SJSA1 (cell line): ENCODE measurements at places on chromosomes 5 and 9. TPM values are rescaled to one million over a fixed set of nuclear protein-coding genes. Genes with fewer than 3 reads are reported as not detected.

- DNase-seq, result no peak
Observed at GRCh38 chr5:68285851-68286611, 70.5 kb downstream of the PIK3R1 start.

DNA sequence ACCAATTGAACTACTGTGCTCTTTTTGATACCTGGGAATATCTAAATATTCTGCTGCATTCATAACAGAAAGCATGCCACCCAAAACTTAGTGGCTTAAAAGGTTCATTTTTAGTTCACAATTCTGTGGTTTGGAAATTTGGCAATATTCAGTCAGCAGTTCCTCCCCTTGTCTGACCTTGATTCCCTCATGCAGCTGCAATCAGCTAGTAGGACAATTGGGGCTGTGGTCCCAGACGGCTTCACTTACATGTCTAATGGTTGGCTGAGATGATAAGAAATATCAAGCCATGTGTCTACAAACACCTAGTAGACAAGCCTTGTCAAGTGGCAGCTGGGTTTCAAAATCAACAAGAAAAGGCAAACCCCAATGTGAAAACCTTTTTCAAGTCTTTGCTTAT, 51.3 kb downstream of the ANXA1 start:
- no peak for DNase-seq

GRCh38 chr5:146794326-146795029, 84.1 kb downstream of the PPP2R2B start:
- no peak for DNase-seq

GRCh38 chr9:129568560-129569501, 52.1 kb downstream of the C9orf50 start:
- no peak for DNase-seq

GRCh38 chr9:104923289-104923688, 4.7 kb downstream of the ABCA1 start:
- no peak for DNase-seq

- DNase-seq, result no peak
Observed at GRCh38 chr5:71569748-71570509, 17.2 kb upstream of the MCCC2 start.

DNA sequence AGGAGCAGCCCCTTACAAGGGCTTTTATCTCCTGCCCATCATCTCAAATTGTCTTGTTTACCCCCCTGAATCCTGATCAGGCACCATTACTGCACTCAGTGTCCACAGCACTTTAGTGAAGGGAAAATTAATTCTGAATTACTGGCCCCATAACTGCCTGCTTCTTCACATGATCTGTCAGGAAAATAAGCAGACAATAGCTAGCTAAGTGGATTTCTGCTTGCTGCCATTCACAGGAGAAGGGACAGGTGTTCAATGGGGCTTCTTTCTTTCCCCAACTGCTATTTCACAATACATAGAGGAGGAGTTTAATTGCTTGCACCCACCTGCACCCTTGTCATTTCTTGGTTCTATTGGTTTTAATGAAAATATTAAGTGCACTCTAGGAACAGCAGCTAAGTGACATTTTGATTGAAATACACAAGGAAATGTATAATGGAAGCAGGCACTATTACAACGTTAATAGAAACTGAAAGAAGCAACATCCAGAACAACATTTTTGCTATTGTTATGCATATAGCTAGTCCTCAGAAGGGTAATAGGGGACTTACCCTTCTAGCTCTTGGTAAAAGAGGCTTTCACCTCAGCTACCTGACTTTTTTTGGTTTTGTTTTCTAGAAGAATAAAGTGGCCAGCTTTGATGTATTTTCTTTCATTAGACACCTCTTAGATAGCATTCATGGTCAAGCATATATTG, 599.3 kb upstream of the TLE4 start:
- DNase-seq, result no peak

GRCh38 chr5:35672995-35673394, 55.3 kb downstream of the SPEF2 start:
- no peak for DNase-seq

DNA sequence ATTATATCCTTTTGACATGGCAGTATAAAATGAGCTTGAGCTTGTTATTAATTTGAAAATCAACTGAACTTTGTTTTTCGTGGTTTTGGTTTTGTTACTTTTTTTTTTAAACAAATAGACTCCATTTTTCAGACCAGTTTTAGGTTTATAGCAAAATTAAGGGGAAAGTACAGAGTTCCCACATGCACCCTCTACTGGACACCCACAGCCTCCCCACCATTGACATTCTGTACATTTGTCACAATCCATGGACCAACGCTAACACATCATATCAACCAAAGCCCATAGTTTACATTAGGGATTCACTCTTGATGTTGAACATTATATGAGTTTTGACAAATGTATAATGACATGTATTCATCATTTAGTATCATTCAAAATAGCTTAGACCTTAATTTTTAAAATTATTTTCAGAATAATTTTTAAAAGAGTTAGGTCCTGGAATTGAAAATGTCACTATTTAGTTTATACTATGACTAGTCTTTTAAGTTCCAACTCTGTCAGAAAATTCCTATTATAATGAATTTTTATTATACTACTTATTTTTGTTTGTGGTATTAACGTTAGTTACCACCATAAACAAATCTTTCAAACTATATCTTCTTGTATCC, 35.3 kb upstream of the JMY start:
- DNase-seq, result no peak

GRCh38 chr9:104858271-104858670, 69.7 kb downstream of the ABCA1 start:
- no peak for DNase-seq

- no peak for DNase-seq
Observed at GRCh38 chr5:38532165-38532669, 24.2 kb downstream of the LIFR start.

DNA sequence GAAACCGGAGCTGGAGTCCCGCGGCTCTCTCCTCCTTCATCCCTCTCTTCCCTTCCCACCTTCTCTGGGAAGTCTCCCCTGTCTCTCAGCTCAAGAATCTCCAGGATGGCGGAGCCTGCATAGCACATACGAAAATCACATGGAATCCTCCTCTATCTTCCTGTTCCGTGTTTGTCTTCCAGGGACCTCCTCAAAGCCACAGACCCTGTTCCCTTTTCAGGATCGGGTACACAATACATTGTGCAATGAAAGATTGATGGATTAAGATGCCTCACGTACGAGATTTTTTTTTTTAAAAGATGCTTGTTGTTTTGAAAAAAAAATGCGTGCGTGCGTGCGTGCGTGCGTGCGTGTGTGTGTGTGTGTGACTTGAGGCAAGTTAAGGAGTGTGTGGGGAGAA, 46.6 kb upstream of the OLFM1 start:
- DNase-seq, result peak; percentile 8

GRCh38 chr9:135252980-135253304, 165.5 kb downstream of the OLFM1 start:
- no peak for DNase-seq

GRCh38 chr5:59765446-59765845, 128.1 kb downstream of the PDE4D start:
- DNase-seq, result no peak

DNA sequence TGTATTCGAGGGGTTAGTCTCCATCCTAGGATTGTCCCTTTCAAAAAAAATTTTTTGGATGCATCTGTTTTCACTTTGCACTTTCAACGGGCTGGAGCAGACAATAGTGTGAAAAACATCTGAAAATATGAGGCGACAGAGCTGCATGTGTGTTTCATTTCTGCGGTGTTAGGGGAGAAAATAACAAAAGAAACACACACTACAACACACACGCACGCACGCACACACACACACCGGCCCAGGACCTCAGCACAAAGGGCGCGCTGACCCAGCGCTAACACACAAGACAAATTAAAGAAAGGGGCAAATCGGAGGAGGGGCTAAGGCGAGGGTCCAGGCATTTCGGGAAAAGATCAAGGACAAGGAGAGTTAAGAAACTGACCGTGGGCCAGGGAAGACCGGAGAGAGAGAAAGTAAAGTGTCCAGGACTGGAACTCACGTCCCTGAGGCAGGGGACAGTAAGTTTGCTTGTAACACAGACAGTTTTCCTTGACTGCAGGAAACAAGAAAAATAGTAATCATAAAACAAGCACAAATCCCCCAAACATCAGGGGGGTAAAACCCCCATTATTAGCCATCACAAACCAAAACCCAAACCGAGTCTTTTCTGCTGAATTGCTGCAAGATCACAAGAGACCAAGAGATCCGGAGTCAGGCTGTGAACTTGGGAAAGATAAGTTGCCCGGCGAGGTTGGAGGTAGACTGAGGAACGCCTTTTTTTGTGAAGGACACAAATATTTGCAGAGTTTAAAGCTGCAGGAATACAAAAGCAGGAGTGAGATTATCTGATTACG, 302.1 kb downstream of the PARP8 start:
- DNase-seq, result no peak

- no peak for DNase-seq
Observed at GRCh38 chr5:39541920-39542319, 117.1 kb upstream of the DAB2 start.

DNA sequence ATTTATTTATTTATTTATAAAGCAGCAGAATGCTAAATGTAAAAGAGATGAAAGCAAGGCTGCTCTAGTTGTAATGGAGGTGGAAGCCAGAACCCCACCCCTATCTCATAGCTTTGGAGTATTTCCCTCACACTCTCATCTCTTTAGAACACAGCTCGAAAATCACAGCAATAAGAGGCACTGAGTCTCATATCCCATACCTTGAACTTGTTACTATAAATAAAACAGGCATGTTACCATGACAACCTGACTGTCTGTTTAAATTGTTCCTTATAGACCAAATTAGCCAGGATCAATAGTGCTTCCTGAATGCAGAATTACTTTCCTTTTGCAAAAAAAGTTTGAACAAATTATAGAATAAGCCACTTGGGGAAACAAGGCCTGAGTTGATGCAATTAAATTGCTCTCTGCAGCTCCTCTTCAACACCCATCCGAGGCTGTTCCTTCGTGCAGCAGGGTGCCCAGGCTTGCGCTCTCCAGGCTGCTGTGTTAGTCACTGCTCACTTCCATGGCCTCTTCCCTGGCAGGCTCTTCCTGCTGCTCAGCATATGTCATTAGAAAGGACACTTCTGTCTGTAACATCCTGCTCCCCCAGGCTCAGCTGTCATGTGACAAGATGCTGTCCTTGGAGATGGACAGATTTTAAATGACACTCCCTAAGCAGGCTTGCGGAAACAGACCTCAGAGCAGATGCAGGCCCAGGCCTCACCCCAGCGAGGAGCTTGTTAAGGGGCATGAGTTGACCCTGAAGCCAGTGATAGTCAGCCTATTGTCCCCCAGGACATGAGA, 120.2 kb downstream of the CARTPT start:
- no peak for DNase-seq

- DNase-seq, result no peak
Observed at GRCh38 chr5:533243-533954, 9.2 kb upstream of the SLC9A3 start.

DNA sequence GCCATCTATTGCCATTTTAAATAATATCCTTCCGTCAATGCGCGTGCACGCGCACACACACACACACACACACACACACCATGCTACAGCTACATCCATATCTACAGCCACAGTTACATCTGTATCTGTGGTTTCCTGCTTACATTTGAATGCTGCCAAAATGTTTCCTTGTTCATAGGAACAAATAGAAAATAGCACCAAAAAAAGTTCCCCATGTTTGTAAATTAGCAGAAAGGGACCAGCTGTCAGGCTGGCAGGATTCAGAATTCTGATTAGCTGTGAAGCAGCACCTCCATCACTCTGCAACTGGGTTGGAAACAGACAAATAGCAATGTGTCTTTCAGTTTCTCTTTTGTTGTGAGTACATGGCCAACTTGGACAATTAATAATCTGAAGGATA, 601.5 kb downstream of the IRX1 start:
- DNase-seq, result no peak

GRCh38 chr5:129459777-129460671, at the start of gene ADAMTS19:
ADAMTS19 (plus strand) TSS chr5:129460298; CDS start chr5:129460392, 94 bp downstream.
- no peak for DNase-seq

GRCh38 chr9:35552376-35552775, 52.7 kb upstream of the TESK1 start:
- no peak for DNase-seq

- DNase-seq, result no peak
Observed at GRCh38 chr9:726005-726404, 115.5 kb upstream of the DMRT1 start.

GRCh38 chr5:56323505-56323904, 90.4 kb upstream of the ANKRD55 start:
- peak; percentile 70 for DNase-seq

DNA sequence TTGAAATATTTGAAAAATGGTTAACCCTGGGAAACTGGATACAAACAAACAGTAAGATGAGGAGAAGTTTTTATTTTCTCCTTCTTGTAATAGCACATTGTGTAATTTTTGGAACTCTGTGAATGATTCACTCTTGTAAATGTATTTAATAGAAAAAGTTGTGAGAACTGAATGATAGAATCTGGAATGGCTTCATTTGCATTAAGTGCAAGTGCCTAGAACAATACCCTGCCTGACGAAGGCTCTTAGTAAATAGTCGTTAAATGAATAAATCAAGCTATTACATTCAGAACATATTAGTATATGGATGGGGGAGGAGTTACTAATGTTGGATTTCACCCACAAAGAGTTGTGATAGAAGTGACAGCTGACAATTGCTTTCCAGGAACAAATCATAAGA, 442.5 kb downstream of the EFNA5 start:
- no peak for DNase-seq

- DNase-seq, result no peak
Observed at GRCh38 chr5:83914199-83914598, 193.5 kb upstream of the HAPLN1 start.

DNA sequence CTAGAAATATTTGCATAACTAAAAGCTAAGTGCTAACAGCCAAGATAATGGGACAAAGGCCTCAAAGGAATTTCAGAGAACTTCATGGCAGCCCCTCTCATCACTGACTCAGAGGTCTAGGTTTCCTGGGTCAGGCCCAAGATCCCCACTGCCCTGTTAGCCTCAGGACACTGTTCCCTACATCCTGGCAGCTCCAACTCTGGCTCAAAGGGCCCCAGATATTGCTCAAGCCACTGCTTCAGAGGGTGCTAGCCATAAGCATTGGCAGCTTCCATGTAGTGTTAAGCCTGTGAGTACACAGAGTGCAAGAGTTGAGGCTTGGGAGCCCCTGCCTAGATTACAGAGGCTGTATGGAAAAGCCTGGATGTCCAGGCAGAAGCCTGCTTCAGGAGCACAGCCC, 998.1 kb downstream of the TLE1 start:
- no peak for DNase-seq

PITX1 gene
- total RNA-seq, result 25.0 and 28.4 TPM in 2 replicates

ANKRD31 gene
- not detected in 2 replicates for total RNA-seq

MYMK gene
- total RNA-seq, result not detected in 2 replicates

NDUFB6 gene
- 70.3 and 74.9 TPM in 2 replicates for total RNA-seq

SEMA6A gene
- 0.61 and 6.0 TPM in 2 replicates for total RNA-seq

SPAAR gene
- total RNA-seq, result not detected in 2 replicates

FAM151B gene
- total RNA-seq, result 2.1 and 3.9 TPM in 2 replicates

CCDC192 gene
- total RNA-seq, result not detected in 2 replicates

KCNMB1 gene
- 0.44 and 1.00 TPM in 2 replicates for total RNA-seq

KIAA0825 gene
- total RNA-seq, result 1.8 and 1.9 TPM in 2 replicates

F2R gene
- total RNA-seq, result 61.4 and 95.4 TPM in 2 replicates

CRB2 gene
- total RNA-seq, result not detected in 2 replicates

GARIN3 gene
- total RNA-seq, result not detected in 2 replicates

CAVIN4 gene
- total RNA-seq, result 0.38 and 0.87 TPM in 2 replicates

SERF1A gene
- 1.6 and 5.9 TPM in 2 replicates for total RNA-seq
